Pulmonary artery endothelial cell (primary cell): ENCODE measurements at places on chromosomes 4 and X.

DNA sequence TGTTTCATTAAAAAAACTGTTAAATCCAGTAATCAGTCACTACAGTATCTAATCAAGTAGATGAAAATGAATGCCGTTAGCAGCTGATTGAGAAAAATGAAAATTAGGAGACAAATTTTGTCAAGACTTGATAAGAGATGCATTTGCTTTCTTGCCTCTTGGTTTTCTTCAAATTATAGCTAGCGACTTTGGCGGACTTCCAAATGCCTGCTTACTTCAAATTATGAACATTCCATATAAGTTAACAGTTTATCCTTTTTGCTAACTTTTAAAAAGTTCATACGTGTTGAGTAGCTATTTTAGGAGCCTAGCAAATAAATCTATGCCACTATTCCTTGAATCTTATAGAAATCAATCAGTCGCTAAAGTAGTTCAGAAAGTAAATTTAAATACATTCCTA is 58.8 kb downstream of the PPP4R3C start:
- DNase-seq = no peak

DNA sequence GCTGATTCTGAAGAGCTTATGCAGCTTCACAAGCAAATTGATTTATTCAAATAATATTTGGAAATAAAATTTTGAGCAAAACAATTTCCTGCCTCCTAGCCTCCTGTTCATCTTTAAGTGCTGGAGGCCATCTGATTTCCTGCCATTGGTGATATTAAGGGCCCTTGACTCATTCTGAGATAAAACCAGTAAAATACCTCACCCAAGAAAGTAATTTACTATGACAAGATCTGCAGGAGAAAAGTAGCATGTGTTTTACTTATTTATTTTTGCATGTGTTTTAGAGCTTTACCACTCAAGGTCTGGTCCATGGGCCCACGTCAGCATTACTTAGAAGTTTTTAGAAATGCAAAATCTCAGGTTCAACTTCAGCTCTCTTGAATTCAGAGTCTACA is 67.7 kb downstream of the DCLK2 start:
- no peak for DNase-seq

DNA sequence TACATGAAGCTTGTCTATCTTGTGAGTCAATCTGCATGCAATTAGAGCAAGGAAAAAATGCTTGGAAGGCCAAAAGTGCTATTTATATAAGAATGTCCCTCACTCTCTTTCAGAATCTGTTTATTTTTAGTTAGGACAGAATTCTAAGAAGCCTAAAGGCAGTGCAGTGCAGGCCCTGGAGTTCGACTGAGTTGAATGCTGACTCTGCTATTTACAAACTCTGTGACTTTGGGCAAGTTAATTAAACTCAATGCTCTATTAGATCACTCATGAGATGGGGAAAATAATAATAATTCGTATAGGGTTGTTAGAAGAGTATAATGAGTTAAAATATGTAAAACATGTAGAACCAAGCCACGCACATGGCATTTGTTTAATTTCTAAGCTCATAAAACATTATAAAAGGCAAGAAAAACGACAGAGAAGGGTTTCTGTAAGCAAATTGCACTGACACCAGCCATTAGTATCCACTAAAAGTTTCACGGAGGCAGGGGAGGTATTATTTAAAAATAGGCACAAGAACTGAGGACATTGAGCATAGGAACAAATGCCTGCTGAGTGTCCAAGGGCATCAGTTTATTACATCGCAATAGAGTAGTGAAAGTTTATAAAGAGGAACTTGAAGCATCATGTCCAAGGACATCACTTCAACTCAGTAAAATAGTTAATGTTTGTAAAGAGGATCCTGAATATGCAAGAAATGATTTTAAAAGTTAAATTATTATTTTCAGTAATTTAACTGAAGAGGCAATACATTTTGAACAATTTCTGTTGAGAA is 115.0 kb upstream of the INPP4B start:
- DNase-seq = no peak

DNA sequence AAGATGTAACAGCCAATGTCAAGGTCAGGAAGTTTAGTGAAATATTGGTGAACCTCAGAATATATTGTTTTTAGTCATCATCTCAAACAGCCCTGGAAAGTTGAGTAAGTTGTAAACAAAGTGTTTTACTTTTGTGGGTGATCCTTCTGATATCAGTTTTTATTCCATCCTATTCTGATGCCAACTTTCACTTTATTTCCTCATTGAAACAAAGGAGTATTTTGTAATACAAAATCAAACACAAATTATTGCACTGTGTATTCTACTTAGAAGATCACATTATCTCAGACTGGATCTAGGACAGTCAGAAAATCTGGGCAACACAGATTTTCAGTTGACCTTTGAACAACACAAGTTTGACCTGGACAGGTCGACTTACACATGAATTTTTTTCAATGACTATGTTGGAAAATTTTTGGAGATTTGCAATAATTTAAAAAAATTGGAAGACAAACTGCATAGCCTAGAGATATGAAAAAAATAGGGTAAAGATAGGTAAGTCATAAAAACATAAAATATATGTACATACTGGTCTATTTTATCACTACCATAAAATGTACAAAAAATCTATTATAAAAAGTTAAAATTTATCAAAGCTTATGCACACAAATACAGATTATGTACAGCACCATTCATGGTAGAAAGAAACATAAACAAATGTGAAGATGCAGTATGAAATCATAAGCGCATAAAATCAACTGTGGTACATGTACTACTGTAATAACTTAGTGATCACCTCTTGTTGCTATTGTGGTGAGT is 709.1 kb upstream of the FAM241A start:
- no peak for DNase-seq

GRCh38 chr4:25803720-25804225 is 59.0 kb downstream of the SEL1L3 start:
- DNase-seq = no peak

DNA sequence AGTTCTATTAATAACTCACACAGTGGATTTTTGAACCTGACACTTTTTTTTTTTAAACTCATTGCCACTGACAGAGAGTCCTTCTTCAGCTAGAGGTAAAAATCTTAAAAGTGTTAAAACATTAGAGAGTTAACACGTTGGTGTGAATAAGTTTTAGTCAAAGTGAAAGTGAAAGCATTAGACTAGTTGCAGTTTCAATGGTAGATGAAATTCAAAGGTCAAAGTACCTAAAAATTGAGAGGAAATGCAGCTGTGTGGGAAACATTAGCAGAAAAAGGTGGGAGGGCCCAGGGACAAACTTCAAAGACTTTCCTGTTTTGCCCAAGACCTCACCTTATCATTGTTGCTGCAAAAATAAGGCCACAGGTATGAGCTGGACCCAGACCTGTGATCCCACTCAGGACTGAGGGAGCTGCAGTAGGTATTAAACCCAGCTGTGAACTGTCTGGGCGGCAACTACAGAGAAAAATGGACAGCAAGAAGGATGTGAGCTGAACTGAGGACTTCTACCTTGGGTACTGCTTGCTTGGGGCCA is 17.6 kb upstream of the GABRA4 start:
- no peak for DNase-seq

- no peak for DNase-seq
Measured at GRCh38 chr4:166675411-166675810, 558.9 kb downstream of the SPOCK3 start.

GRCh38 chr4:169200361-169201030 is 70.3 kb downstream of the SH3RF1 start:
- no peak for DNase-seq

DNA sequence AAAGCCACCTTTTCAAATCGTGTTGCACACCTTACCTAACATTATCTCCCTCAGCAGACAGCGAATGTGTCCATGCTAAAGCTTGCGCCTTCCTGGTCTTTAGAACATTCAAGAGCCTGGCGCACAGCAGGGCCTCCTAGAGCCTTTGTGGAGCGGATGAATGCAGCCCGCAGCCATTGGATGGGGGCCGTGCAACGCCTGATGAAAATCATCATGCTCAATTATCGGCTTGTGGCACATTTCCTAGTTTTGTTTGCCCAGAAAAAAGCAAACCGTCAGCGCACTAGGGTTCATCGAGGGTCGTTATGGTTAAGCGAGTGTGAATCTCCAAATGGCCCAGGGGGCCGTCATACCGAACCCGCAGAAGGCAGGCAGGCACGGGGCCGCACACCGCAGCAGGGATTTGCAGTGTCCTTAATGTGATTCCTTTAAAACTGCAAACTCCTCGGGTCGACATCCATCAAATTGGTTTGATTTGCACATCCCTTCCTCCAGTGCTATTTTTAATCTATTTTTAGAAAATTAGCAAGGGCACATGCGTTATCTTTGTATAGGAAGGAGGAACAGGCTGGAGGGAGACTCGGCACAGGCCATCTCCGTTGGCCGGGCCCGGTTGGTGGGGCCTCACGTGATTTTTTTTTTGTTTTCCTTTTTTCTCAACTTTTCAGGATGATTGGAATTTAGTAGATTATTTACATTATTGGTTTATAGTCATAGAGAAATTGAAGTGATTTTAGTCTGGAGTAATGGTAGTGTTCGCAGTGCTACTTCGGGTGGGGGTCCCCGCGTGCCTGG is 53.1 kb downstream of the ABLIM2 start:
- no peak for DNase-seq

DNA sequence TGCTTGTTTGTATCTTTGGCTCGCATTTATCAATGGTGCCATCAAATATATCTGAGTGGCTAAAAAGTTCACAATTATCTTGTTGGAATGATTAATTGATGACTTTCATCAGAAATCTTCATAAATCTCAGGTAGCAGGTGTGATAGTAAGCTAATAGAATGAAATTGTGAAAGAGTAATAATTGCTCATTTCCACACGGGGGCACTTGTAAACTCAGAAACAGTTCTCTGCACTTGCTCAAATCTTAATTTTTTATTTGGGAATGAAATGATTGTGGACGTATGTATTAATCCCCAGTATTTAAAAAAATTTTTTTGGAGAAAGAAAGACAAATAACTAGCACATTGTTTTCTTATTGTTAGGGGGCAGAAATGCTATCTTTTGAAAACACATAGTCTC is 132.8 kb downstream of the DTHD1 start:
- no peak for DNase-seq

DNA sequence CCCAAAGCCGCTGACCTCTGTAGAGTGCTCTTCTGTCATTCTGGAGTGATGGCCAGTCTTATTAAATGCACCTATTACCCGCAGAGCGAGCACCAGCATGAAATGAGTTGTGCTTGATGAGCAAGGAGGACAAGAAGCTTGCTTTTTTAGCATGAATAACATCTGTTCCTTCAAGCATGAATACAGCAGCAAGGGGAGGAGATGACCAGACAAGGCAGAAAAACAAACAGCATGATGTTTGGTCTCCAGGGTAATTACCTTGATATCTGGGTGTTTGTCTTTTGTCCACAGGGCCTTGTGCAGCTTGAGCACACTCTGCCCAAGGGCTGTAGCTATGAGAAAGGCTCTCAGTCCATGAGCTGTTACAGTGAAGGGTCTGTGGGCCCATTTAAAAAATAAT is 324.8 kb upstream of the DDX53 start:
- DNase-seq = no peak

- DNase-seq = peak; percentile 75
Measured at GRCh38 chrX:39755143-39756032, 342.4 kb downstream of the BCOR start.

DNA sequence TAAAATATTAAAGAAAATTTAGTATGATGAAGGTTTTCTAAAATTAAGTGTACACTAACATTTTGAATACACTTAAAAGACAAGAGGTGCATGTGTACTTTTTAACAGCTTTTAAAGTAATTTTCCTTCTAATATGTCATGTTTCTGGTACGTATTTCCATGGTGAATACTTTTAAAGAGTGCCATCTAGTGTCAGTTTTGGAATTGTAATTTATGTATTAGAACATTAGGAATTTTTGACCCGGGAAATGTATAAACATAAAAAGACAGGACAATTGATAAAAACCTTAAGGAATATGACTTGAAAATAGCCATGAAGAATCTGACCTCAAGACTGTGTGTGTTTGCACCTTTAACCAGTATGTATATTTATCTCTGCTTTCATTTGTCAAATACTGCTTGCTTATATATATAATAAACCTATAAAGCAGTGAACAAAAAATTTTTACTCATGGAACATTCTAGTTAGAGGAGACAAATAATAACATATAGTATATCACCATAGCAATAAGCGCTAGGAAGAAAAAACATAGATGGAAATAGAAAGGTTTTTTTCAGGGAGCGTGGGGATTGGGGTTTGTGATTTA is 7.2 kb downstream of the GSTCD start:
- no peak for DNase-seq

DNA sequence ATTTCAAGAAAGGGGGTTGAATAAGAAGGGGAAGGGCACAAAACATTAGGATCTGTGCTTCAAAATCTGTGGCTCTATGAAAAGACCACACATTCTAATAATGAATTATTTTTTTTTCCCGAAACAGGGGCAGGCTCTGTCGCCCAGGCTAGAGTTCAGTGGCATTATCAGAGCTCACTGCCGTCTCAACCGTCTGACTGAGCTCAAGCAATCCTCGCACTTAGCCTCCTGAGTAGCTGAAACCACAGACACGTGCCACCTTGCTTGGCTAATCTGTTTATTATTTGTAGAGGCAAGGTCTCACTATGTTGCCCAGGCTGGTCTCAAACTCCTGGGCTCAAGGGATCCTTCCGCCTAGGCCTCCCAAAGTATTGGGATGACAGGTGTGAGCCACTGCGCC is 33.4 kb downstream of the ACSL1 start:
- no peak for DNase-seq

- DNase-seq = no peak
Measured at GRCh38 chr4:34293459-34293858, 1950.9 kb downstream of the ARAP2 start.

DNA sequence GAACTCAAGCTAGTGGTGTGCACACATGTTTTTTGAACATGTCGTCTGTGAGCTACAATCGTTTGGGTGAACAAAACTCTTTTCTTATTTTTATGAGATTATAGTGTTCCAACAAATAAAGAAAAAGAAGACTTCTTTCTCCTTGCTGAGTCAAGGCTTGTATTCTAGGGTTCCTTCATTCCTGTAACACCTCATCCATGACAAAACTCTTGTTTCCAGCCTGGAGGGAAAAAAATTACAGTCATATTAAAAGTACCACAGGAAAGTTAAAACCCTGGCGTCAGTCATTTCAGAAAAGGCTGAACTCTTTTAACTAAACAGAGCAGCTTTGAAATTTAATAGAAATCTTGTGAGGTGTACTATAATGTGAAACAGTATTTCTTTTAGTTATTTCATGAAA is 79.2 kb upstream of the BOD1L1 start:
- no peak for DNase-seq

- DNase-seq = no peak
Measured at GRCh38 chrX:6374556-6374955, 145.9 kb upstream of the NLGN4X start.

- no peak for DNase-seq
Measured at GRCh38 chr4:114398410-114398809, 200.2 kb upstream of the UGT8 start.

DNA sequence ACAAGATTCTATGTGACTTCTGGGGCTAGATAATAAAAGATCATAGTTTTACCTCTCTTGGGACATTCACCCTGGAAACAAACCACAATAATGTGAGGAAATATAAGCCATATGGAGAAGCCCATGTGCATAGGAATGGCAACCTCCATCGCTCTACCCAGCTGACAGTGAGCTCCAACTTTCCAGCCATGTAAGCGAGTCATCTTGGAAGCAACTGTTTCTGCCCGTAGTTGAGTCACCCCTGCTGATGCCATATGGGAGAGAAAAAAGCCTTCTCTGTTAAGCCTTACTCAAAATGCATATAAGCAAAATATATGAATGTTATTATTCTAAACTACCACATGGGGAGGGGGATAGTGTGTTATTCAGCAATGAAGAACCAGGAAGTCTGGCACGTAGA is 31.4 kb upstream of the RELL1 start:
- no peak for DNase-seq

- DNase-seq = no peak
Measured at GRCh38 chr4:25161593-25161950, 1.3 kb upstream of the SEPSECS start.
